ENCODE measurements at places on chromosomes 1 and 21.

GRCh38 chr1:154940651-154941194 lies 4.2 kb upstream of the PMVK start:
- DNase-seq: no peak

GRCh38 chr1:54156201-54156600 lies 3.4 kb upstream of the CDCP2 start:
- DNase-seq: no peak

GRCh38 chr21:29117372-29117955 lies 13.0 kb upstream of the MAP3K7CL start:
- DNase-seq: no peak

DNA sequence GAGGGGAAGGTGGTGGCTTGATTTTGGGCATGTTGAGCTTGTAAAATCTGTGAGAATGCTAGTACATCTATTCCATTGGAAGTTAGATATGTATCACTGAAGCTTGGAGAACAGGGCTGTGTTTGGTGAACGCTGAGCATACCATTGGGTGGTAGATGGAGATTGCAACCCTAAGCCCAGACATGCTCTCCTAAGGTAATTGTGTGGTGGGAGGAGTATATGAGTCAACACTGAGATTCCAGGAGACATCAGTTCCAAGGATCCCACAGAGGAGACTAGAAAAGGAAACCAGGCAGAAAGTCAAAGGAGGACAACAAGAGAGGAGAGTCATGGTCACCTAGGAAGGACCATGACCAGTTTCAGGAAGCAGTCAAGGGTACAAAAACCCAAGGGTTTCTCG lies 60.4 kb downstream of the KIF21B start:
- DNase-seq: no peak

DNA sequence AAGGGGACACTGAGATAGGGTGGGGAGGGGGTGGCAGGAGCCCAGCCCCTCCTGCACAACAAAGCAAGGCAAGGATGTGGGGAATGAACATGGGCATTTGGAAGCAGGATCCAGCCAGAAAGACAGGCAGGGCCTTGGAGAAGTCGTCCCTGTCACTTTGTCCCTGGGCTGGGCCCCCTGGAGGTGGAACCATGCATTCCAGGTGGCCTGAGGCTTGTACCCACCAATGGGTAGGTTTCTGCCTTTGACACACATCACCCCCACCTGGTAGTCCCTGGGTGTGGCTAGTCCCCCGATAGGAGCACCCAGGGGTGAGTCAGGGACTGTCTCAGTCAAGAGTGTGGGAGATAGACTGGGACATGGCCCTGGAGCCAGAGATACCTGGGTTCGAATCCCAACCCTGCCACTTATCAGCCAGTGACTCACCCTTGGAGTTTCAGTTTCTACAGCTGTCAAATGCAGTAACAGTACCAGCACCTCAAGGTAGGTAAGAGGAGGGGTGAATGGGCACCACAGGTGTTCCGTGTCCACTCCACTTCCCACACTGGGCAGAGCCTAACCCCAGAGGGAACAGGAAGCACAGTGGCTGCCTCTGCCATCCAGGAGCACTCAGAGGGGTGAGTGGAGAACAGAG lies 10.0 kb downstream of the PLA2G2D start:
- DNase-seq: no peak

DNA sequence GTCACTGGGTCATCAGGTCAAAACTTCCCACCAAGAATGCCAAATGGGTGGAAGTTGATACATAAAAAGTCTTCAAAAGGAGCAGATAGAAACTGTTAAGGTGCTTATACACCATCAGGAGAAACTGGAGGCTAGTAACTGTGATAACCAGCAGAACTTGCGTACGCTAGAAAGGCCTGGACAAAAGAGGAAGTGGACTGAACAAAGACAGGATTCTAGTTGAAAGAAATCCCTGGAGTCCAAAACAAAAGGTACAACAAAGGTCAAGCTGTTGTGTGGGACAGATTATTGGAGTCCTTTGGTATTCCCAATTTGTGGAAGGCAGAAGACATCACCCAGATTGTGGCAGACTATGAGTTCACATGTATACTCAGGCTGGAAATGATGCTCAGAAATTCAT lies 215.8 kb upstream of the PBX1 start:
- DNase-seq: no peak

DNA sequence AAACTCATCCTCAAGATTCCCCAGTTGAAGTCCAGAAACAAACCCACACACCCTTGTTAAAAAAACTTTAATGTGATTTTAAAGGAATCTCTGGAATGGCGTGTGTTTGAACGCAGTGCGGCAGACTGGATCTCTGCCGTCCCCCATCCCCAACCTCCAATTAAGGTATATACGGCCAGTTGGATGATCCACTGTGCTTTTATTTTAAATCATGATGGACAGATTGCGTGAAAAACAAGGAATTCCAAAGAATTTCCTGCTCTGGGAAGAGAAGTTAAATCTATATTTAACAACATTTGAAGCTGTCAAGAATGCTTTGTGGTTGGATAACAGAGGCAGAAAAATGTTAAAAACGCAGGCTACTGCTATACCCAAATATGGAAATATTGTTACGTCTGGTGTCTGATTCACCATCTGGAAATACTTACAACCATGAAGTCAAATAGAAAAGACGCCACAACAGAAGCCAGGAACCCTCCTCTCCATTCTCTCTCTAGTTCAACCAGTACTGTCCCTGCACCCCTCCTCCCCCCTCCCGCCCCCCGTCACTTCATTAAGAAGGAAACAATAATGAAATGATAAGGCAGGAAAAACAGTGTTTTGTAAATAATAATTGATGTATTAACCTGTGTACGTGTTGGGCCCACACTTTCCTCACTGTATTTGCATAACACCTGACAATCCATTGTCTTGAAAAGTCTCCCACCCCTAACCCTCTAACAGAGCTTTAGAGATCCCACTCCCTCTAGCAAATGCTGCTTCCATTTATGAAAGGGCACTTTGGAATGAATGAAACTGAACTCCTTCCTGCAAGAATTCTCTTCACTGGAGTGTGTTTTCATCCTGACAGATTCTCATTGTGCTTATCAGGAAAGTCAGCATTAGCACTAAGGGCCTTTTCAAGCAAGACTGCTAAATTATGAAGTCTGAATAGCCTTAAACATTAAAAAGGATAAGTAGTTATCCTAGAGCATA lies 2.0 kb upstream of the CCN1 start:
- DNase-seq: peak; percentile 97

DNA sequence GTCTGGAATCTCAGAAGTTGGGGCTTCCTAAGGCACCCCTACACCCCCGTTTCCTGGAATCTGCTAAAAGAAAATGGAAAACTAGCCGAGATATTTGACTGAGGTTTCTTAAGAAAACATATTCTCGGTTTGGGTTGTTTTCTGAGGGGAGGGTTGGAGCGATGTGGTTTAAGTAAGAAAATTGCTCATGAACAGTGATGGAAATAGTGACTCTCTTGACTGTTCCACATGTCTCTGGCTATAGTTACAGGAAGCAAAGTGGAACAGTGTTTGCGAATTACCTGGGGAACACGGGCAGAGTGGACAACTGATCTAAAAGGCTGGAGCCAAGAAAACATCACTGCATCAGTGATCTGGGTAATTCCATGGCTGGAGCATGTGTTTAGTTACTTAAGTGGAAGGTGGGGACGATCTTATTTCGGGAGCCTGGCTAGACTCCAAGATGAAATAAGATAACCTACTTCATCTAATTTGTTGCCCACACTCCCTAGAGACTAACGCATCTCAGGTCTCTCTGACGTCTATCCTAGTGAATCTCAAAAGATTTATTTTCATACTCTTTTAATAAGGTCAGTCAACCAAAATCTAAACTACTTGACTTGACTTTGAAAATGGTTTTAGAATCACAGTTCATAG lies 92.4 kb downstream of the KCNJ15 start:
- DNase-seq: peak; percentile 74

DNA sequence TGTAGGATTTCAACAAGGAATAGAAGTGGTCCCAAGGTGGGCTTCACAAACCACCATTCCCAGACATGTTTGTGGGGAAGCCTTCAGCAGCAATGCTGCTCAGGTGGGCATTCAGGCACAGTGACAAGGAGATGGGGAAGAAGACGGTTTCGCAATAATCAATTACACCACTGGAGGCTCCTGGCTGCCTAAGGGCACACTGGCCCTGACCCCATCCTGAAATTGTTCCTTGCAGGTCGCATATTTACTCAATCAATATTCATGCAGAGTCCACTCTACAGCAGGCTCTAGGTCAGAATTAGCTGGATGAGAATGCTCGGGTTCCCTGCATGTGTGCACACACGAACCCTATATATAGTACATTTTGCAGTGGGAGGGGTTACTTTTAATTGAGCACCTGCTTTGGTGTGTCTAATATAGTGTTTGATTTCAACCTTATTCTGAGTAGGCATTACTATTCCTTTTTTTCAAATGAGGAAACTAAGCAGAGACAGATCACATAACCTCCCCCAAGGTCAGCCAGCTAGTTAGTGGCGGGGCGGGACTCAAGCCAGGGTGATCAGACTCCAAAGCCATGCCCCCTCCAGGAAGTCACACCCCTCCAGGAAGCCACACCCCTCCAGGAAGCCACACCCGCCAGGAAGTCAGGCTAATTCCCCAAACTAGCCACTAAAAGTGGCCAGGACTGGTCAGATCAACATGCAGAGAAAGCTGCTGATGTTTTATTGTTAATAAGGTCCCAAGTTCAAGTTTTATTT lies 106.5 kb downstream of the HLCS start:
- peak; percentile 85 for DNase-seq

- DNase-seq: no peak
These were observed 81.9 kb upstream of the POU3F1 start for GRCh38 chr1:38128511-38128910.

- peak; percentile 34 for DNase-seq
These were observed 15.7 kb downstream of the ABCG1 start for GRCh38 chr21:42234464-42235241.

DNA sequence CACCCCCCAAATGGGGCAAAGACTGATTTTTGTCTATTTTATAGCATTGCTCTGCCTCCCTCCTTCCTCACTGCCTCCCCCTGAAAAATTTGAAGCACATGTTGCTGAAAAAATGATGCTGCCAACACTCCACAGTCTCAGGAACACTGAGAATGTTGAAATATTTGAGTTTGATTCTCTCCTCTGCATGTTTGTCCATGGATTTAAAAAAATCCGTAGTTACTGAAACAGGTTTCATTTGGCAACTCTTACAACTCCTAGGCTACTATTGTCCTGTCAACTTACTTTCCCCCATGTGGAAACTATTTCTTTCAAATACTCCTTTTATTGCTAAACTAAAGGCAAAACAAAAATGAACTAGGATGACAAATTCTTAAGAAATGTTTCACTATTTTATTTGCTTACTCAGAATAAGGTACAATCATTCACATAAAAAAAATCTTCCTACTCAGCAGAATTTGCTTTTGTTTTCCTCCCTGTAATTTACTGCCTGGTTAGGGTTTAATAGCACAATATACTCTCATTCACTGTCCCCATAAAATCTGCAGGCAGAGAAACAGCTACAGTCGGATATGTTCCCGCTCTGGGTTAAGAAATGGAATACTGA lies 50.2 kb downstream of the C21orf91 start:
- DNase-seq: no peak

- no peak for DNase-seq
These were observed 11.7 kb upstream of the RNF2 start for GRCh38 chr1:185033686-185034085.

DNA sequence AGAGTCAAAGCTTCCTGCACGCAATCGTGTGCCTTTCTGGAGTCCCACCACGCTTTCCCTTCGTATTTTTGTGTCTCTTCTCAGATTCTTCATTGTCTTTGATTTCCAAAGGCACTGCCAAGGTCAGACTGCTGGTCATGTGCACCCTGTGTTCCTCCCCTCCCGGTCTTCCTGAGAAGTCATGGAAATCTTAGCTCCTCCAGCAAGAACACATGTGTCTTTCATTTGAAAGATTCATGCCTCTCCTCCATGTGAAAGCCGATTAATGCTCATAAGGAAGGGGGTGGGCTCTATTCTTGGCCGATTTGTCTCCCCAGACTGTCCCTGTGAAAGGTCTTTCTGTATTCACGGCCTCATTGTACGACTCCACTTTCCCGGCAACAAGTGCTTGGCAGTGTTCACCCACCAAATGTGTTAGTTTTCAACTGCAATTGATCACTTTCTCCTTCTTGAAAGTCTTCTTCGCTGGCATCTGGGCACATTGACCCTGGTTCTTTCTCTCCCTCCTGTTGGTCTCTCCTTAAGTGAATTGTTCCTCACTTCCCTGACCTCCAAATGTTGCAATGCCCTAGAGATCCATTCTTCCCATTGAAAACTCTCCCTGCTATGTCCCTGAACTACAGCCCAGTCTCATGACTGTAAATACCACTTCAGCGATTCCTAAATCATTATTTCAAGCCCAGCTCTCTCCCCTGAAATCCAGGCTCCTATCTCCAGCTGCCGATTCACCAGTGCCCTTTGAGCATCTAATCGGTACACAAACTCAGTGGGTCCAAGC lies 25.4 kb downstream of the MX2 start:
- DNase-seq: no peak

GRCh38 chr1:158685085-158685484 lies 1.4 kb downstream of the SPTA1 start:
- DNase-seq: no peak

DNA sequence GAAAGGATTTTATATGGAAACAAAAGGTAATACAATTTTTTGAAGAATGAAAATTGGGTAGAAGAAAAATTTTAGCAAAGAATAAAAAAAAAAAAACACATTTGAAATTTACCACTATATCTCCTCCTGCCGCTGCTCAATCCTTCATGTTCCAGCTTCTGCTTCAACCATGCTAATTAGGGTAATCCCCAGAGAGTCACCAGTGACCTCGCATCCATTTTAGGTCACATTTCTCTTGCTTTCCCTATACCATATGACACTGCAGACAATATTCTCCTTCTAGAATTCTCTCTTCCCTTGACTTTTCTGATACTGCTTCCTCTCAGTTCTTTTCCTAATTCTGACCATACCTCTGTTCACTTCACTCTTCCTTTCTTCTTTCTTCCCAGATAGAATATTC lies 237.1 kb downstream of the USH2A start:
- no peak for DNase-seq

GRCh38 chr1:102937401-102937800 lies 170.9 kb downstream of the COL11A1 start:
- no peak for DNase-seq

- peak; percentile 47 for DNase-seq
These were observed 75.5 kb downstream of the NAV1 start for GRCh38 chr1:201614262-201615015.

DNA sequence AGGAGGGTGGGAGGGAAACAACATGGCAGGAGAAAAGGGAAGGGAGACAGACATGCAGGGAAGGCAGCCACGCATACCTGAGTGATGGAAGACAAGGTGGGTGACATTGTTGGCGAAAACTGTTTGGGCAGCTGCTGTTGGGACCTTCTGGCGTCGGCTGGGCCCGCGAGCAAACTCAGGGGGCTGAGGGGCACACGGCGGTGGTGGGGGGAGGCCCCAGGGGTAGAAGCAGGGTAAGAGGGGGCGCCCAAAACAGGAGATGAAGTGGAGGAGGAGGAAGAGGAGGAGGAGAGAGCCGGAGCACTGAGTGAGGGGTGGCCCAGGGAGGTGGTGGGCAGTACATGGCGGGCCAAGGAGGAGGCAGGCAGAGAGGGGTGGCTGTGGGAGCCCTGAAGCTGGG lies 4.7 kb upstream of the DENND4B start:
- DNase-seq: no peak

All from iris pigment epithelial cell (primary cell).